Stimulated activated naive B cell treated with anti-CD40 and anti-IgM and Interleukin-4, amounts not matched to agents 10 μg/mL and 1 μg/mL and 100 μg/mL, for 72 hours (primary cell): ENCODE measurements at places on chromosomes 4 and X.

DNA sequence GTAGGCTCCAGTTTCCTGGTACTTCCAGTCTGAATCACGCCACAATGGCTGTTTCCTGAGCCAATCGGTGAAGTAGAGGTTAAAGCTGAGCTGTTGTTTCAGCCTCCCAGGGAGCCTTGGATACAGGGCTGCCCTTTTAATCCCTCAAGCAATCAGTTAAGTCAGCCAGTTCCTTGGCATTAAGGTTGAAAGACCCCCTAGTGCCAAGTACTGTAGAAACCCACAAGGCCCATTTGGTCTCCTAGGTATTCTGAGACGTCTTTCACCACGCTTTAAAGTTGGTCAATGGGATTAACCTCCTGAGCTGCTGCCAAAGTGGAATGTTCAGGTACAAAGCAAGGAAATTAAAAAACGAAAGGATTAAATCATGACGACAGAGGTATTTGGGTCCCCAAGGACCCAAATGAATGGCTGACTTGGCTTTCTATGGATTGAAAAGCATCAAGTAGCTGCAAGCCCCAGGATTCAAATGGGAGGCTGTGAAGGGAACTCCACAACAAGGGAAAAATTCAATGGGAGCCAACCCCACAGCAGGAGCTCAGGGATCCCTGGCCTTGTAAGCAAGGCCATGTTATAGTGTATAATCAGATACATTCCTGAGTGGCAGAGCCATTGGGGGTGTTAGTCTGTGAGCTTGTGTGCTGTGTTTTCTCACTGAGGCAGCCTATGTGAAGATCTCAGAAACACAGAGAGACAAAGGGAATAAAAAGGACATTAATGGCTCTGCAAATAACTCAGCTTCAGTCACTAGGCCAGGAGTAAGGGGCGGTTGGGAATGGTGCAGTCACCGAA lies 86.0 kb downstream of the ATG4A start:
- no peak for DNase-seq

GRCh38 chr4:173025131-173025530 lies 143.5 kb upstream of the GALNT7 start:
- DNase-seq = peak; percentile 10

- no peak for DNase-seq
These were observed 25.5 kb upstream of the MORC4 start for GRCh38 chrX:107025545-107025944.

GRCh38 chr4:155599596-155599995 lies 67.1 kb upstream of the GUCY1A1 start:
- no peak for DNase-seq

DNA sequence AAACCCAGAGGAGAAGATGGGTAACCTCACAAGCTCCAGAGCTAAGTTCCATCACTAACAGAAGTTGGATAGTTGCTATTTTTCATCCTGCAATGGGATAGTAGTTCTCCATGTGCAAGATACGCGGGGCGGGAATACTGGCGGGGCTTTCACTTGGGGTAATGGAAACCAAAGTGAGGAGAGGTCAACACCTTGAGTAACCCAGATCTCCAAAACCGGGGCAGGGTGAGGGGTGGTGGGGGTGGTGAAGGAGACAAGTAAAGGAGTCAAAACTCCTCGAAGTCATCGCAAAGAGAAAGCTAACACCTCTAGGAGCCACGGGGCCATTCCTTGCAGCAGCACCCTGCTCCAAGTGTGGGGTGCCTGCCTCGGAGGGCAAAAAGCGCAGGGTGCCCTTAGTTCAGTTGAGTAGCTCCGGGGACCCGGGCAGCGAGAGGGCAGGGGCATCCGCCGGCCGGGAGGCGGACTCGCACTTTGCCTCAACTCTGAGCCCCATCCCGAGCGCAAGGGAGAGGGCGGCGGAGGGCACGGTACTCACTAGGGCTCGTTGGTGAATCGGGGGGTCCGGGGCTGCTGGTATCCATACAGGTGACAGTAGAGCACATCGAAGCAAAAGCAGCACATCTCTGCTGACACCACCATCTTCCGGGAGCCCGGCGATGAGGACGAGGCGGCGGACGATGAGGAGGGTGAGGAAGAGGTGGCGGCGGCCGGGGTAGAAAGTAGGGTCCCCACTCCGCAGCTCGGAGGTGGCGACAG lies 645 bp downstream of the AMMECR1 start:
- DNase-seq = peak; percentile 9

GRCh38 chr4:75745161-75745560 lies 20.8 kb downstream of the USO1 start:
- DNase-seq = no peak

DNA sequence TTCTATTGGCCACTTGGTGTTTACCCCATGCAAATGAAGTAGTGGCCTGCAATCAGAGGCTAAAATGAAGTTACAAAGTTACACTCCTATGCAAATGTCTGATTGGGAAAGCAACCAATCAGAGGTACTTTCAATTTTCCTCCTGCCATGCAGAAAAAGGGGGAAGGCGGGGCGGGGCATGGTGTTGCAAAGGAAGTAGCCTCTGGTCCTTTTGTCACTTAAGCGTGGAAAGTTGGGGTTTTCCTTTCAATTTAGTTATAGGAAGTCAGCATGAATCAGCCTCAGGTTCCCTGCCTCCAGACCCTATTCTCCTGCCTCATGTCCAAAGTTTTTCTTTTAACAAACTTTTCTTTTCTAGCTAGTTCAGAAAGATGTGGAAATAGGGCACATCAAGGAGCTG lies 69.3 kb downstream of the GPC4 start:
- no peak for DNase-seq

DNA sequence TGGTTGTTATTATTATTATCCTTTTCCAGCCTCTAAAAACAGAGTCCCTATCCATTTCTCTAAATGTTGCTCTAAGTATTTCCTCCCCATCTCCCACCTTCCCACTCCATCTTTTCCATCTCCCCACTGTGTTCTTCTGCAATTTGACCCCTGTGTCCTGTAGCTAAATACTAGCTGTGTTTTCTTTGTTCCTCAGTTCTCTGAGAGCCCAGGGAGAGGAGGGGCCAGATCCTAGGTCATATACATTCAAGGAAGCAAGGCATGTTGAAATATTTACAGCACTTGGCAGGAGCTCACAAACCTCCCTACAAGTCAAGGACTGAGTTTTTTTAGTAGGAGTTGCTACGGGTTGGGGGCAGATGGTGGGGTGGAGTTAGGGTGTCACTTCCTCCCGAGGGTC lies 10.5 kb downstream of the SLC16A2 start:
- no peak for DNase-seq
